ENCODE measurements at places on chromosomes 2 and 18.

DNA sequence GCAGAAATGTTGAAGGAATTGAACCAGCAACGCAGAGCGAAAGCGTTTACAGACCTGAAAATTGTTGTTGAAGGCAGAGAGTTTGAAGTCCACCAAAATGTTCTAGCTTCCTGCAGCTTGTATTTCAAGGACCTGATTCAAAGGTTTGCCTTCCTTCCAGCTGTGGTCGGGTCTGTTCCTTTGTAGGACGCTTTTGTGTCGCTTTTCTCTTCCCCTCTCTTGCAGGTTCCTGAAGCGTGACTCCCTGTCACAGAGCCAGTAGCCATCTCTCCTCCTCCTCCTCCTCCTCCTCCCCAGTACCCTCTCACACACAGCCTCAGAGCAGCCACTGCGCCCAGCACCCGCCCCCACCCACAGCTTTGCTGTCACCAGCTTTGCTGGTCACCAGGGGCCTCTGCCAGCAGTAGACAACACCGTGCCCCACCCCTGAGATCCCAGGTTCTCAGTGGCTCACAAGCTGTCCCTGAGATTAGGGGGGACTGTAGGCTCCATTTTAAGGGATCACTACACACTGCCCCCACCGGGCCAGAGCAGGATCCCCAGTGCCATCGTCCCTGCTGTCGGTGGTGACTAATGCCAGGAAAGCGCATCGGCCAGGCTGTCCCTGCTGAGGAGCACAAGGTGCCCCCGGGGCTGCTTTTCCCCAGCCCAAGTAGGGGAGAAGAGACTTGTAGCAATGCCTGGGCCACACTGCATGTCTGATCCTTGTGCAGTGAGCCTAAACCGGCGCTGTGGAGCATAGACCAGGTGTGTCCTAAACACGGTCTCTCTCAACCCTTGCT lies 242.3 kb downstream of the ATAD2B start:
- DNase-seq: no peak

DNA sequence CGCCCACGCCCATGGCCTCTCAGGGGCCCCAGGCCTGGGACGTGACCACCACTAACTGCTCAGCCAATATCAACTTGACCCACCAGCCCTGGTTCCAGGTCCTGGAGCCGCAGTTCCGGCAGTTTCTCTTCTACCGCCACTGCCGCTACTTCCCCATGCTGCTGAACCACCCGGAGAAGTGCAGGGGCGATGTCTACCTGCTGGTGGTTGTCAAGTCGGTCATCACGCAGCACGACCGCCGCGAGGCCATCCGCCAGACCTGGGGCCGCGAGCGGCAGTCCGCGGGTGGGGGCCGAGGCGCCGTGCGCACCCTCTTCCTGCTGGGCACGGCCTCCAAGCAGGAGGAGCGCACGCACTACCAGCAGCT lies 2.4 kb downstream of the B3GNT7 start:
- DNase-seq: no peak

- DNase-seq: no peak
These were observed 16.3 kb downstream of the MFSD2B start for GRCh38 chr2:24026233-24026632.

GRCh38 chr2:241863536-241863954 lies 4.9 kb upstream of the PDCD1 start:
- DNase-seq: no peak

DNA sequence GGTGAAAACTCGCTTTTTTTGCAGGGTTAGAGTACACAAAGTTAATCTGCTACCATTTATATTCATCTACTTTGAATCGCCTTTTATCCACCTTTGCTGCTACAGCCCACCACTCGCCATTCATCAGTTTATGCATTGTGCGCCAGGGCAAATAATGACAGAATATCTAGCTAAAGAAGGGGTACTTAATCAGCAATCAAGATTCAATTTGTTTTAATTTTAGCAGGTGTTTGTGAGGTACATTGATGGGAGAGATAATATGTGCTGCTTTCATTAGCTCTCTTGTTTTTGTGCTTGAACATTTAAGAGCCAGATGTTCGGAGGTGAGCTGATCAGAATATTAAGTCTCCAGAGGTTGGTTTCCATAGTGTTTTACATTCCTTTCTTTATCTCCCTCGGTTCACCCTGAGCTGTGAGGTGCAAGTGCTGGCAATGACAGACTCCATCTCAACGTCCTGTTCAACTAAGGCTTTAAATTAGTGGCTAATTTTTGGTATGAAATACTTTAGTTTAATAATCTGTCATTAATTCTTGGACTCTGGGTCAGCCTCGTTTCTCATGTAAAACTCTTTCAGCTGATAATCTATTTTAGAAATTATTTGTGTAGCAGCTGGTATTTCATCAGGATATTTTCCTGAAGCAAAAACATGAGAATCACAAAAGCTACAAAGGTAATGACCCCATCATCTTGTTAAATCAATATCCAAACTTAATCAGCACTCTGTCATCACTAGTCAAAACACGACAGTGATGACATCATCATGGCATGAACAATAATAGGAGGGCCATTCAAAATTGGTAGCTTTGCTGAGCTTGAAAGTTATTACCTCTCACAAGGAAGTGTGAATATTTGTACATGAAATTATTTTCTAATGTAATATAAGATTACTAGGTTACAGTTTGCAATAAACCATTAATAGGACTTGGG lies 479.9 kb upstream of the FANCL start:
- DNase-seq: no peak

DNA sequence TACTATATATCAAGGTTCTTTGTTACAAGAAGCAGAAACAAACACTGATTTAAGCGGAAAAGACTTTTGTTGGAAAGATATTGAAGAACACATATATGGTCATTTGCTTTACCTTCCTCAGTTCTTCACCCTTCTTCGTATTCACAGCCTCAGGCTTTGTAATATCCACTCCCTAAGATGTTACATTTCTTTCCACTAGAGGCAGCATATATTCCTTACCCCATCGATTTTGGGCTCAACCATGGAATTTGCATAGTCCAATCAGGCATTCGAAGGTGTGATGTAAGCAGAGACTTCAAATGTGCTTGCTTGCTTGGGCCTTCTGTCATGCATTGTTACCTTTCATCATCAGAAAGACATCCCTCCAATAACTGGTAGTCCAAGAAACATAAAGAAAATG lies 287.4 kb downstream of the PID1 start:
- DNase-seq: no peak

DNA sequence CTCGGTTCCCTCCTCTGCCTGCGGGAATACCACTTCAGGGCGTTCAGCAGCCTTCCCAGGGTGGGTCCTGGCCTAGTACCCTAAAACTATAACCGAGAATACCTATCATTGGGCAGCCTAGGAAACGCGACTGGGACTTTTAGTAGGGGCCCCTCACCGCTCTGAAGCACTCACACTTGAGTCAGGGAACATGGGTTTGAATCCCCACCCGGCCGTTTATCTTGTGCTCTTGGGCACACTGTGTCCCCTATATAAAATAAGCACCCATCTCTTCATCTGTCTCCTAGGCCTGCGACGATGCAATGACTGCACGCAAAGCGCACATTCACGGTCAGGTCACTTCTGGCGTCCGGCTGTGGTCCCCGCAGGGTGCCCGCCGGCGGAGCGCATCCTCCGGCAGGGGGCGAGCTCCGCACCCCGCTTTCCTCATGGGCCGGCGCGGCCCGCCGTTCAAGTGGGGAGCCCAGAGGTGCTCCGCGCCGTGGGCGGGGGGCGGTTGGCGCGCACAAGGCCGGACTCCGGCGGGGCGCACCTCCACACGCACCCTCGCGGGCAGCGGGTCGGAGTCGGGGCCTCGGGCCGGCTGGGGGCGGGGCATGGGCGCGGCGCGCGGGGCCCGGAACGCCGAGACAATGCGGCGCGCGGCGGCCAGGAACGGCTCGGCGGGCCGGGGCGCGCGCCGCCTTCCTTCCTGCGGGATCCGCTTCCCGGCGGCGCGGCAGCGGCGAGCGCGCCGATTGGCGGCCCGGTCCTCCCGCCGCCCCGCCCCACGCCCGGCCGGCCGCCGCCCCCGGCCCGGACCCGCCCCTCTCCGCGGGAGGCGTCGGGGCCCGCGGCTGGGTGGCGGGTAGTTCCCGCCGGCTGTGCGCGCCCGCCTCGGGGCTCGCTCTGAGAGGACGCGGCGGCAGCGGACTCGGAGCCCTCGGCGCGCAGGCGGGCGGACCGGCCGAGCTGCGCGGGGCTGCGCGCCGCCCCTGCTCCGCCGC lies at the start of gene ASAP2:
Gene ASAP2, plus strand, starts transcription at position 850 of the 986 bp plus-strand sequence. CDS start 293 bp downstream, outside the sequence.
- peak; percentile 13 for DNase-seq

- no peak for DNase-seq
These were observed 72.1 kb downstream of the CCDC150 start for GRCh38 chr2:196711625-196712024.

DNA sequence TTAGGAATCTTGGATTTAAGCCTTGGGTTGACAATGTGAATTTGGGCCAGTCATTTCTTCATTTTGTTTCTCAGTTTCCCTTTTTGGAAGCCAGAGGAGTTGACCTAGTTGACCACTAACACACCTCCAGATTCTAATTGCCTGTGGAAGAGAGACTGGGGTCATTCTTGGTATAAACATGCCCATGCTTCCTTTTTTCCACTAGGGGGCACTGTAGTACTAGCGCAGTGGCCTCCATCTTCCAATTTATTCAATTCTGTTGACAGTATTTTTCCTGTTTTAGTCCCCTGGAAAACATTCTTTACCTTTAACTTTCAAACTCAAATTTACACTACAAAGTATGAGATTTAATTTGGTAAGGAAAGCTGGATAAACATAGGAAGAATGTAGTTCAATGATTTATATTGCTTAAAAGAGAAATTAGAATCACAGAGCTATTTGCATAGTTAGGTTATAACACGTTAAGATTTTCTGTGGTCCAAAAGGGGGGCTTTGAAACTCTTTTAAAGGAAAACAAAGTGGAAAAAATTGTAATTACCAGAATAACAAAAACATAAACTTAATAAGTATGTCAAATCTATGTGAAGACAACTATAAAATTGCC lies 57.5 kb upstream of the AGPS start:
- DNase-seq: no peak

DNA sequence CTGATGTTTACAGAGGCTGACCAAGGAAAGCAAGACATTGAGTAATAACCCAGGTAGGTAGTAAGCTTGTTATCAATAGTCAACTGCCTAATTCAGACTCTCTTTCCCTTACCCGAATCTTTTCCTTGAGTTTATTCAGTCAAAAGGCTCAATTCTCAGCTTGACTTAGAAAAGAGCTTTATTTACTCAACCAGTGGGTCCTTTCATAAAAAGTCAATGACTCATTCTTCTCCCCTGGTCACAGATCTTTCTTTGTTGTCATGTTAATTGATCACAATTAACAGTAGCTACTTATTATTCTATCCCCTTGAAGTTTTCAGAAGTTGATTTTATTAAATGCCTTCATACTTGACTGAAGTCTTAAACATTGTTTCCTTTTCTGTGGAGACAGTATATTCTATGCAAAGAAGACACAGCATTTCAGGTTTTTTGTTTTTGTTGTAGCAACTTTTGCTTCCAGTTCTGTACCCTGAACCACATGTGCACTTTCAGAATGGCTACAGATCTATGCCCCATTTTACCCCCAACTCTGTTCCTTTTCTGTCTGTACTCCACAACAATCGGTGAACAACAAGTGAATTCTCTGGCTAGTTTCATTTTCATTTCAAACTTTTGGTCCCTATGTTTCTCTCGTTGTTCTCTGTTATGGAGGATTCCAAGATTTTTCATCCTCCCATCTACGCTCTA lies 428.3 kb downstream of the NCKAP5 start:
- DNase-seq: no peak

- no peak for DNase-seq
These were observed 44.5 kb upstream of the ASPRV1 start for GRCh38 chr2:70005752-70006446.

DNA sequence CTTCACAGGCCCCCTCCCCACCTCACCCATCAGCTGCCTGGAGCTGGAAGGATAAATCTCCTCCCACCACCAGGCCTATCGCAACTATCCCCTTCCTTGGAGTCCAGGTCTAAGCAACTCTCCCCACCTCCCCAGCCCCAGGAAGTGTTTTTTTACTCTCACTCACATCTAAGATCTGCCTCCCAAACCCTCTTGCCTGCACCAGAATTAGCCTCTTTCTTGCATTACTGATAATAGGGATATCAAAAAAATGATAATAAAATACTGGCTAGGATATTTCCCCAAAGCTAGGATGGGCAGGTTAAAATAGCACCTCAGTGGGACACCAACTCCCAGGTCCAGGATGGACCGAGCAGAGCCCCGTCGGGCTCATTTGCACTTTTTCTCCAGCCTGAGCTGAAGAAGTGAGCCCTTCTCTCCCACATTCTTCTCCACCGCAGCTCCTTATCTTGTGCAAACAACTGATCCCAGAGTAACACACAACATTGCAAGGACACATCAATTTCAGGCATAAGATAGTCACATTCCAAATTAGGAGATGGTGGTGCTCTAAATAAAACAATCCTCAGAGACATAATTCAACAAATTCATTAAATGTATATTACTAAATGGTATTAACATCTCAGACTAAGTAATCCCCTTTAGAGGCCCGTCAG lies 17.7 kb upstream of the CIB4 start:
- no peak for DNase-seq

DNA sequence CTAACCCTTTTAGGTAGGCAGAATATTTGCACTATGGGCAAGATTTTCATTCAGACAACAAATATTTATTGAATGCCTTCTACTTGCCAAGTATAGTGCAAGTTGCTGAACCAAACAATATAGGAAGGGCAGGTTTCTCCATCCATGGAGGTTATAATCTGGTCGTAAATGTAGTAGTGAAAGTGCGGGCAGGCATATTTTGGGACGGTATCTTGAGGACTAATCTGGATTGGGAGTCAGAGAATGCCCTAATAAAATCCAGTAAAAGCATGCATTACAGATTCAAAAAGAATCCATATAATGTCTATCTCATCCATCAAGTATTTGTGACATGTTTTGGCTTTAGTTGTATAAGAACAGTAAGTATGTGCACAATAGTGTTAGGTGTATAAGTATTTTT lies 1.7 kb upstream of the NDUFV2 start:
- no peak for DNase-seq

DNA sequence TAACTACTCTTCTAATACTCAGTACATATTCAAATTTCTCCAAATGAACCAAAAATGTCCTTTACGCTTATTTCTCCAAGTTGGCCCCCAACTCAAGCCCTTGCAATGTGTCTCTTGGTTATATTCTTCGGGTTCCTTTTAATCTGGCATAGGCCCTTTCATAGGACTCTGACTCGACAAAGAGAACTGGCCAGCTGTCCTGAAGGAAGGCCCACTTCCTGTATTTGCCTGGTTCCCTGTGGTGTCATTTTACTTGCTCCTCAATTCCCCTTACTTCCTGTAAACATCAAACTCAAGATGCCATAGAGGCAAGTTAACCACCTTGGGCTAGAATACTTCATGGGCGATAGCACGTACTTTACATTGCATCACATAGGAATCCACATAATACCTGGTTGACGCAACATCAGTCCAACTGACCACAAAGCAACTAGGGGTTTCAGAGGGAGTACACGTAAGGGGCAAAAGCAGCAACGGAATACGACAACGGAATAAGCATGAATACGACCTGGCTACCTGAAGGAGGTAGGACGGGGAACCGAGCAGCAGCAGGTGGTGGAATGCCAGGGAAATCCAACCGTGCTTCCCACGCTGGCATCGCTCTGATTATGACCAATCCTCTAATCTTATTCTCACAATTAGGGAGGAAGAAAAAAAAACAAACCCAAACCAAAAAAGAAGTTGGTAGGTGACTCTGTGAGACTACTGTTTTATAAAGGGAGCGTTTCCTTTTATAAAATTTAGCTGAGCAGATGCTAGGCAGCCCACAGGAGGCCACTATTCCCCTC lies 823 bp upstream of the GORASP2 start:
- DNase-seq: peak; percentile 6

- DNase-seq: no peak
These were observed 390.2 kb downstream of the PTPRM start for GRCh38 chr18:7957297-7957696.
